ENCODE measurements at places on chromosomes 6 and 20.
A peak's percentile ranks its signal among the peaks of the same experiment; 100 is the strongest.

- DNase-seq = no peak
Measured at GRCh38 chr20:25227317-25227831, 20.5 kb upstream of the PYGB start.

DNA sequence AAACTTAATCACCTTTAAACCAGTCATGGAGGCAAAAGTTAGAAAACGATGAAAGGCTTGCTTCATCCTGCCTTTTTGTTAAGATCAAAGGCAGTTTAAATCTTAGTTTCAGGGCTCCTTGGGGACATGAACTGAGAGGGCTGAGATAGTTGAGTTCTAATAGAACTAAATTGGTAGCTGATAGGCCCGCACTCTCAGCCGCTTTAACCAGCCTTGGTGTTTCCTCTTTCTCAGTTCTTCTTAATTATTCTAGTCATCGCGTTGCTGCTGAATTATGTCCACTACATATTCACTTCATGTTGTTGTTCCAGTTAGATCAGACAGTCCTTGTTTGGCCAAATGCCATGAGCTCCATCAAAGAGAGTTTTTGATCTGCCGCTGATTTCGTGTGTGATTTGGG, 72.5 kb downstream of the ANKS1A start:
- DNase-seq = no peak

DNA sequence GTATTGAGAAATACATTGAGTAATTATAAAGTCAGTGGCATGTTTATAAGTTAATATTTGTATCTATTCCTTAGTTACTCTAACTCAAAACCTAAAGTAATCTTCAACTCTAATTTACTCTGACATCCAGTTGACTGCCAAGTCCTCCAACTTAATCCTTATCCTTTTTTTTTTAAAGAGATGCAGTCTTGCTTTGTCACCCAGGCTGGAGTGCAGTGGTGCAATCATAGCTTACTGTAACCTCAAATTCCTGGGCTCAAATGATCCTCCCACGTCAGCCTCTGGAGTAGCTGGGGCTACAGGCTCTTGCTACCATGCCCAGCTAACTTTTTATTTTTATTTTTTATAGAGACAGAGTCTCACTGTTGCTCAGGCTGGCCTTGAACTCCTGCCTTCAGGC, 24.4 kb downstream of the PTPN1 start:
- DNase-seq = no peak

- DNase-seq = no peak
Measured at GRCh38 chr6:31103136-31103535, 9.2 kb downstream of the C6orf15 start.

DNA sequence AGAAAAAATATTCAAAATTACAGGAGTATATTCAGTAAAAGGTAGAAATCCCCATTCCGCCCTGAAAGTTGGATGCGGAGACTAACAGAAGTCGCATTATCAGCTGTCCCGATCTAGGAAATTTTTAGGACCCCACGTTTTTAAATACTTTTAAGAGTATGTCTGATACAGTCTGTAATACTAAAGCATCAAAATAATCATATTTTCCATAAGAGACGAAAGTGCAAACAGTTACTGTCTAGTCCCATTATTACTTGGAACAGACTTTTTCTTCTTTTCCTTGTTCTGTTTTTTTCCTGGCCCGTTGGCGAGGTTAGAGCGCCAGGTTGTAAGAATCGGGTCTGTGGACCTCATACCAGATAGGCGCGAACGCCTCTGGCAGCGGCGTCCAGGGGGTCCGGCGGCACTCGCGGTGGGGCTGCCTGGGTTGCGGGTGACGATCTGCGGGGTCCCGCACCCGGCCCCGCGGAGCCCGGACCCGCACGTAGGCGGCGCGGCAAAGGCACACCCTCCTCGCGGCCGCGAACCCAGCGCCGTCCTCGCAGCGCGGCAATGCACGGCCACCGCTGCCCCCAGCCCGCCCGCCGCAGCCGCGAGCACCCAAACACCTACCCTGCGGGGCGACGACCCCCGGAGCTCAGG, 460 bp downstream of the PLAGL1 start:
- peak; percentile 18 for DNase-seq

GRCh38 chr20:37977338-37977737, 55.9 kb downstream of the TTI1 start:
- no peak for DNase-seq

GRCh38 chr6:90343576-90343975, 46.9 kb upstream of the BACH2 start:
- no peak for DNase-seq

DNA sequence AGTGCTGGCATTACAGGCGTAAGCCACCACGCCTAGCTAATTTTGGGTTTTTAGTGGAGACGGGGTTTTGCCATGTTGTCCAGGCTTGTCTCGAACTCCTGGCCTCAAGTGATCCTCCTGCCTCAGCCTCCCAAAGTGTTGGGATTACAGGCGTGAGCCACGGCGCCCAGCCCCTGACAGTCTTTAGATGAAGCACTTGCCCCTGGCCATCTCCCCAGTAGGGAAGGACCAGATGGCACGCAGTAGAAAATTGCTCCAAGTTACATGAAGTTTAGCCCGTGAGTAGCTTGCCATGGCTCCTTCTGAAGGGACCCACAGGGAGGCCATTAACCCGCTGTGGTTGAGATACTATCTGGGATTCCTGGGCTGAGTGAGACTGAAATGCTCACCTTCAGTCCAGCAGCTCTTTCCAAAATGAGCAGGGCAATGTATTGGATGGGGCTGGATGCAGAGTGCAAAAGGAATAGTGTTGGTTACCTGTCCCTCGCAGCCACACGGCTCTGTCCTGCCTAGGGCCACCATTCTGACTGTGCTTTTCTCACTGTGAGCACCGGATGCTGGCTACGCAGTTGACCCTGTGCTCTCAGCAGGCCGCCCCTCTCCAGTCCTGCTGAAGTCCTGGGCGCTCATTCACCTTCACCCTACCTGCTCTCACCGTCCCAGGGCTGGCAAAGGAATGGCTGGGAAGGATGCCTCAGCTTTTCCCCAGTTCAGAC, 66.9 kb downstream of the EFCAB8 start:
- DNase-seq = no peak

- no peak for DNase-seq
Measured at GRCh38 chr6:142913036-142913510, 31.9 kb downstream of the HIVEP2 start.

DNA sequence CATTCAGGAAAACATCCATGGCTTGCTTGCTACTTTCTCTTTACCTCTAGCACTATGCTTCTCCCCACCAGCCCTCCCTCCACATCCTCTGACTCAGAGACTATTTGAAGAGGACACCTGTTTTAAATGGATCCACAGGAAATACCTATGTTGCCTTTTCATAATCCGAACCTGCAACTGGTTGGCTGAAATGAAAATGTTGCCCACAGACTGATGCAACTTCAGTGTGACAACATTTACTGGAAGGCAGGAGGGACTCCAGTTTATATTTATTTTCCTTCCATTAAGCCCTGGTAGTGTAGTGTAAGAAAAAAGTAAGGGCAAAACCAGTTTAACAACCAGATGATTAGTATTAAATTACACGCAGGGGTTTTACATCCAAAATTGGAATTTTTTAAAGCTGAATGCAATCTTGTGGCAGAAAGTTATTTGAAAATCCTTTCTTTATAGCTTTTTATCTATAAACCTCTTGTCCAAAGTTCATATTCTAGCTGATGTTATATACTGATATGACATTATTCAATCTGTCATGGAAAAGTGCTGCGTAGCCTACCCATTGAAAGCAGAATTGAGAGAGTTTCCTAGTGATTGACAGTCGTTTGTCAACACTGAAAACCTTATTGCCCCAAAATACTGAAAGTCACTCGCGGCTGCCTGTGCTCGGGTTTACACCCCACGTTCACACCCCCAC, 881 bp upstream of the AIG1 start:
- DNase-seq = peak; percentile 19

GRCh38 chr6:26157251-26158075, 70.2 kb downstream of the HFE start:
- DNase-seq = peak; percentile 99

- peak; percentile 83 for DNase-seq
Measured at GRCh38 chr6:125631165-125631564, 118.3 kb upstream of the HEY2 start.

DNA sequence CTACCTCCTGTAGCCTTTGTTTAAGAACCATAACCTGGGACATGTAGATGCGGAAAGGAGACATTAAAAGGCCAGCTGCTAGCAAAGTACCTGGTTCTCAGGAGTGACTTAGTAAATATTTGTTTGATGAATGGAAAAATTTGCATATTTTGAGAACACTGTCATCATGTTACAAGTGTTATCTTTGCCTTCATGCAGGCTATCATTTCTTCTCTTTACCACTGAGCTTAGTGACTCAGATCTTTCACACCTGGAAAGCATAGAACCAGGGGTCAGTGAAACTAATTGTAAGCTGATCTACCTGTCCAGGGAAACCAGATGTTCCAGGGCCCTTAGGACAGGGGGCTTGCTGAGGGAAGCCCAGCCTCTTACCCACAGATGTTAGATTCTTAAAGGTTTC, 5.4 kb downstream of the ZFP57 start:
- DNase-seq = no peak

DNA sequence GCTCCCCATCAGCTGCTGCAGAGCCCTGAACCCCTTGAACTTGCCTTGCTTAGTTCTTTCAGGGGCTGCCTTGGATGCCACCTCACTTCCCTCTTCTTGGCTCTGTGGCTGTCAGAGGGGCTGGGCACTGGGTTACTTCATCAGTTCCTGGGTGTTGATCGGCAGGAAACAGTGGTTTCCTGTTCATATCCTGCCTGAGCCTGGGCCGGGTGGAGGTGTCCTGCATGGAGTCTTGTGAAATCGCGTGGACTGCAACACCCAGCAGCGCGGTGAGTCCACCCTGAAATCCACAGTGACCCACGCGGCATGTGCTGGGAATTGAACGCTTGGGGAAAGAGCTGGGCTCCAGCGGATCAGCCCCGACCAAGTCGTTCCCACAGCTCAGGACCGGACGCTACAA, 97.5 kb downstream of the CDH26 start:
- no peak for DNase-seq

- peak; percentile 4 for DNase-seq
Measured at GRCh38 chr20:41616228-41616627, 1.9 kb downstream of the CHD6 start.

DNA sequence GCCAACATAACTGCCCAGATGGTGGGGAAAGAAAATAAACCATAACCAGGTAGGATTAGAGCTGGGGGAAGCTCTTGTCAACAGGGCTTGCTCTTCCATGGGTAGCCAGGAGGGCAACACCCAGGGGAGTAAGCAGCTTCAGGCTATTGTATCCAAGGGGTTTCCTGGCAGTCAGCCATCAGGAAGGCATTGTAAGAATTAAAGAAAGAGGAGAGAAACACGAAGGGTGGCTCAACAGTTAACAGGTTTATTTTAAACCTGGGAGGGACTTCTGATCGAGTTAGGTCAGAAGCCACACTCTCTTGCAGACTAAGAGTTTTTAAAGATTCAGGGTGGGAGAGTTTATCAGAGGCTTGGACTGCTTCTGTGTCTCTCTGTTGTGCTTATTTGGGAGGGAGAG, 114.2 kb downstream of the QRSL1 start:
- DNase-seq = peak; percentile 82

GRCh38 chr20:35285806-35286076, 1.2 kb upstream of the EIF6 start:
- DNase-seq = no peak

DNA sequence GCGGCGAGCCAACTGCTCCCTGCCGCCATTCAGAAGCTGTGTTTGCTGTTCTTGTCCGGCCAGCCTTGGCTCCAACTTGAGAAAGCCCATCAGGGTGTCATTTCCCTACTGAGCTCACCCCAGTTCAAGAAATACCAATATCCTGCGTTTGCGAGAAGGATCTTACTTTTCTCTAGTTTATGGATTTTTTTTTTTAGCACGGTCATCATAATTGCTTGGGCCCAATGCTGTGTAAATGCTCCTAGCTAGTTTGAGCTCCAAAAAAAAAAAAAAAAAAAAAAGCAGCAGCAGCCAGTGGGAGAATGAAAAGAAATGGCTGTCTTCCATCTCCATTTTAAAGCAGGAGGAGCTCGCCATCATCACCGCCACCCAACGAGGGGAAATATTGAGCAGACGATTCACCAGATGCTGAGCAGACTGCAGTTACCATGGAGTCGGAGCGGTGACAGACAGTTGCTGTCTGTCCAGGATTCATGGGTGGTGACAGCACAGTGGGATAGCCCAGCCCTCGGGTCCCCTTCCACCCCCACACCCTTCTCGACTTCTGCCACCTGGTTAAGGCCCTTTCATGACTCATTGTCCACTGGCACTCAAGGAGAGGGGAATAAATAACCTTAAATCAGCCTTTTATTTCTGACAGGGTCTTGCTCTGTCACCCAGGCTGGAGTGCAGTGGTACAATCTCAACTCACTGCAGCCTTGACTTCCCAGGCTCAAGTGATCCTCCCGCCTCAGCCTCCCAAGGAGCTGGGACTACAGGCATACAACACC, 132.4 kb upstream of the SNX9 start:
- DNase-seq = no peak

GRCh38 chr6:9921366-9921765, 493.5 kb downstream of the TFAP2A start:
- no peak for DNase-seq

DNA sequence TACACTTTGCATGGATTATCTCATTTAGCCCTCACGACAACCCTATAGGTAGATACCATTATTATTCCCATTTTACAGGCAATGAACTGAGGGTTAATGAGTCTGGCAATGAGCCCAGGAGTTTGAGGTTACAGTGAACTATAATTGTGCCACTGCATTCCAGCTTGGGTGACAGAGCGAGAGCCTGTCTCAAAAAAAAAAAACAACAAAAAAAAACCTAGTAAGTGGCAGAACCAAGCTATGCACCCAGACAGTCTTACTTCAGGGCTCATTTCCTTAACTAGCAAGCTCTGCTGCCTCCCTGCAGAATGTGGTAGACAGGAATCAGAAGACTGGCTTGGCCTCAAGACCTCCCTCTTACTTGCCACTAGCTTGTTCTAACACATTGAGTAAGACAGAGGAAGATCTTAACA, 71.9 kb upstream of the RREB1 start:
- peak; percentile 28 for DNase-seq

DNA sequence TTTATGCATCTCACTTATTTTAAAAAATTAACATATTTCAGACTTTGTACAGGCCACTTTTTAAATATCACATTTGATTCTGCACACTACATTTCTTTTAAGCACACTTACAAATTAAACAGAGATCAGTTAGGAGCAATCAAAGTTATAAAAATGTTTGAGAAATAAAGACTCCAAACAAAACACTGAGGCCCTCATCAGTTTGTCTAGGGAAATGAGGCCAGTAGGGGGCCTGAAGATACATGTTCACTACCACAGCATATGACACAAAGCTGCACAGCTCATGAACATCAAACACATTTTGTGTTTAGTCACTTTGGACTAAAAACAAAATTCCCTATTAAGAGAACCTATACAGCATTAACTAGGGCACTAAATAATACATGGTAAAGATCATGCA, 180.5 kb downstream of the PDE7B start:
- peak; percentile 65 for DNase-seq
